Colonic mucosa (tissue), 4 donors: ENCODE measurements at places on chromosomes 6 and 20. TPM values are rescaled to one million over a fixed set of nuclear protein-coding genes. Genes with fewer than 3 reads are reported as not detected.

DNA sequence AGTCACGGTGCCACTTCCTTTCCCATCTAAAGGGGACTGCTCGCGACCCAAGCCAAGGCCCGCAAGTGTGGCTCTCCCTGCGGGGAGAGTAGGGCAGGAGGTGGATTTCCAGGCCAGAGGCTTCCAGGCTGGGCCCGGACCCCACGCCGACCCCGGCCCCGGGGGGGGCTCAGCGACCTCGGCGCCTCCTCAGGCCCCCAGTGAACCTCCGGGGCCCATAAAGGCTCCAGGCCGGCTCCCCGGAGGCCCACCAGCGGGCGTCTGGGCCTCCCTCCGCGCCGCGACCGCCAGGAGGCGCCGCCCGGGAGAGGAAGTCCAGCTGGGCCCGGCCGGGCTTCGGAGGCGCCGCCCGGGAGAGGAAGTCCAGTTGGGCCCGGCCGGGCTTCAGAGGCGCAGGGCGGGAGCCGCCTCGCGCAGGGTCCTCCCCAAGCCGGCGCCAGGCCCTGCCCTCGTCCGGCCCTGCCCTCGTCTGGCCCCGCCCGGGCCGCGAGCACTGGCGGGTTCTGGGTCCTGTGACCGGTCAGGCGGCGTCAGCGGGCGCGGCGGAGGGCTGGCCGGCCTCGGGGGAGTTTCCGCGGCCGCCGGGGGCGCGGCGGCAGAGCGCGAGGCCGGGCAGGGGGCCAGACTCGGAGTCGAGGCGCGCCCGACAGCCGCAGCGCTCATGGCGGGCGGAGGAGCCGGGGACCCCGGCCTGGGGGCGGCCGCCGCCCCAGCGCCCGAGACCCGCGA lies at the start of gene RAB32:
Gene RAB32 (plus strand): TSS at position 623 of the 729 bp plus-strand sequence. CDS start 39 bp downstream, at position 662.
- peak; percentile 94 for DNase-seq

Gene NMBR
- total RNA-seq: not detected

Gene RFX6
- total RNA-seq: 1.6 TPM

Gene HFE
- total RNA-seq: 11.1 TPM

DNA sequence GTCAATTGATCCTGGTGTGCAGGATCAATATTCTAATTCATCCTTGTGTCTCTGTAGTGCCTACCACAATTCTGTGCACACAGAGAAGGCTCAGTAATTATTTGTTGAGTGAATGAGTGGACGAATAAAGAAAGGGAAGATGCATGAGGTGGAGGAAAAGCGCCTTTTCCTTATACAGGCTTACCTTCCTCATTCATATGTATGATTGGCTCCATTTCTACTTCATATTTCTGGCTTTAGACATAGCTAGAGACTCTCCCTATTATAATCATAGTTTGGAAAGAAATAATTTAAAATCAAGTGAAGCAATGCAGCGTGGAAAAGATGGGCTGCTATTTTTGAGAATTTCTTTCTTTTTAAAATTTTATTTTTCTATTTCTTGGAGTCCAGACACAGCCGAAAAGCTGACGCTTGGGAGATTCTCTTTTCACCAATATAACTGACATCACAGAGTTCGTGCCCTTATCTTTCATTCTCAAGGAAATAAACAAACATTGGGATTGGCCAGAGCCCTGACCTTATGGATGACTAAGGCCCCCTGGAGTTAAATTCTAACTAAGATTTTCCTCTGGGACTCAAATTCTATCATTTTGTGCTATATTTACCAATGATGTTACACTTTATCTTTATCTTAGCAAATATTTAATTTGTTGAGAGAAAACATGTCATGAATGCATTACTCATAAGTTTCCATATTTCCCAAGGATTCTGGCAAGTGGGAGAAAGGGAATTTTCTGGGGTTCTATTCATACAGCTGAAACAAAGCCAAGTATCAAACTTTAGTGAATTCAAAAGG lies 48.1 kb downstream of the PRL start:
- no peak for DNase-seq

Gene MUC21
- not detected for total RNA-seq

DNA sequence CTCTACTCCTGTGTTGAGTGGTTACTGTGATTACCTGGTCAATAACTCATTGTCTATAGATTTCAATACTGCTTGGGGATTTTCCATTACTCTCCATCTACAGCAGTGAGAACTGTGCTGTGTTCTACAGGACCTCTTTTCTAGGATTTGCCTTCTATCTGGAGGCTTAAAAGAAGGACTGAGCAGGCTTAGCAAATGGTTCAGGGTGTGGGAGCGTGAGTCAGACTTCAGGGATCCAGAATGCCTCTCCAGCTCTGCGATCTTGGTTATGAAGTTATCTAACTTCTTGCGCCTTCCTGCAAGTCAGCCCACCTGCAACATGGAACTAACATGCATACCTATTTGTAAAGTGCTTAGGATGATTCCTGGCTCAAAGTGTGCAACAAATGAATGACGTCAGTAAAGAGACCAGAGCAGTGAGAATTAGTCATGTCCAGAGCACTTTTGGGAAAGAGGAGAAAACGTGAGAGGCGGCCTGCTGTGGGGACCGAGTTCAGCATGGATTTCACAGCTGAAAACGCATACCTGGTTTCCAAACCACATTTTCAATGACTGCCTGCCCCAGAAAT lies 610.1 kb upstream of the CDH4 start:
- DNase-seq: no peak

GRCh38 chr6:40486576-40486975 lies 100.6 kb downstream of the LRFN2 start:
- no peak for DNase-seq

Gene PAX1
- not detected for total RNA-seq

DNA sequence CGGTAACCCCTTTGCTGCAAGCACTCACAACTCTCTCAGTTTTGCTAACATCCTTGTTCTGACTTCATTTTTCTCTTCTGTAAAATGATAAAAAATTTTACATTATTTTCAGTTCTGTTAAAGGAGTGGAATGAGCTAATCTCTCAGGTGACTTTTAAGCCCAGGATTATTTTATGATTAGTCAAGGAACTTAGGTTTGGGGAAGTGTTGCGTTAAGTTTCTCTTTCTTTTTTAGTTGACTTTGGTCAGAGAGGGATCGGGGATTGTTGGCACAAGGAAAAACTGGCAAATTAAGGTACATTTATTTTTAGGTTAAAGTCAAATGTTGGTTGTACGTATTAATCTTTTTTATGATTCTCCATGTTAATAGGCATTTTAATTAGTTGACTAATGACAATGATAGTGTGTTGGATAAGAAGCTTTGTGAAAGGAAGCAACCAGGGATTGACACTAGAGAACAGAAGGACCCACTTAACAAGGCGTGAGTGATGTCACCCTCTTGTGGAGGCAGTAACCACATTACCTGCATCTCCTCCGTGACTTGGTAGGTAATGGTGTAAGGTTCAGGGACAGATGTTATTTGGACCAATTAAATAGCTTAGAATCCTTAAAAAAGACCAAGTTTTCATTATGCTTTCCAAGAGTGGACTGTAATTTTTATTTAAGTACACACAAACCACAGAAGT lies 31.6 kb downstream of the CD83 start:
- DNase-seq: no peak

Gene DYNLT2
- 1.4 TPM for total RNA-seq

DNA sequence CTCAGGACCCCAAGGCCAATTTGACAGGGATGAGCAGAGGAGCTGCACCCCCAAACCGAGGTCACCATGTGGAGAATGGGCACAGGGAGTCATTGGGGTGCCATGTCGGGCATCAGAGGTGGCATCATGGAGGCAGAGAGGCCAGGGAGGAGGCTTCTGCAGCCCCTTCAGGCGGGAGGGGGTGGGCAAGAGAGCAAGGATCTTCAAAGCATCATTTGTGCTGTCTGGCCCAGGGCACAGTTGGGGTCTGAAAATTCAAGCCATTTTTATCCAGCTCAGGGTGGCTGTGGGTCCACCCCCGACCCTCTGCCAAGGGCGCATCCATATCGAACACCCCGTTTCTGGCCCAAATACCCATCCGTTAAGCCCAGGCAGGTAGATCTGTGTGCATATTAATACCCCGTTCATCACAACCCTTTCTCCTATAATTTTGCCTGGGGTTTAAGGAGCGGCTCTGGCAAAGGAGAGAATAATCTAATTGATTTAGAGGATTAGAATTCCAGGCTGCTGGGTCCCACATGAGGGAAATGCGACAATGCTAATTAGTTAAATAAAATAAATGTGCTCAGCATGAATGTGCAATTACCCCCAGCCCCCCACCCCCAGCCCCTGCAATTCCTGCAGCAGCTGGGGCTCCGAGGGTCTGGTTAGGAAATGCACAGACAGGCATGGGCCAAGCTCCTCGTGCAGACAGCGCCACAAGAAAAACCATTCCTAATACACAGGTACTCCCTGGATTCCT lies 31.9 kb downstream of the VSTM2L start:
- no peak for DNase-seq

DNA sequence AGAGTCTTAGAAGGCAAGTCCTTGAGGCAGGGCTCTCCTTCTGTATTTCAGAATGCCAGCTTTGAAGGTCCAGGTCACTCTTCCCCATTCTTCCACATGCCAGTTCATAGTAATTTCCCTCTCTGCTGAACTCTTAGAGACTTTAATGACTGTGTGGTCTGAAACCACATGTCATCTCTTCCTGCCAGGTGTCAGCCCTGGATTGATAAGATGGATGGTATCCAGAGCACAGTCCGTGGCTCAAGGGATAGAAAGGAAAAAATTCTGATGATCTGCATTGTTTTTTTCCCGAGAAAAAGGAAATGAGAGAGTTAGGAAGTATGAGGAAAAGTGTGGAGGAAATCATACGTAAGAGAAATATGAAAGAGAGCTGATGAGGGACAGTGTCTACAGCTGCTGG lies 250.9 kb downstream of the TPBG start:
- no peak for DNase-seq

Gene SIRPB1
- total RNA-seq: 1.0 TPM
